ENCODE measurements at places on chromosomes 4 and X. TPM values are rescaled to one million over a fixed set of nuclear protein-coding genes. Genes with fewer than 3 reads are reported as not detected.
A peak's percentile ranks its signal among the peaks of the same experiment; 100 is the strongest.

Gene SYTL5
- not detected for total RNA-seq

Gene MAGEB17
- total RNA-seq: not detected

Gene NOA1
- total RNA-seq: 17.1 TPM

Gene UGT2B15
- total RNA-seq: not detected

Gene RAB33A
- total RNA-seq: 0.91 TPM

Gene TCEAL7
- 10.5 TPM for total RNA-seq

Gene TEX11
- not detected for total RNA-seq

Gene C1QTNF7
- not detected for total RNA-seq

Gene C4orf36
- total RNA-seq: not detected

Gene TMPRSS11D
- not detected for total RNA-seq

Gene PROM1
- 1.7 TPM for total RNA-seq

Gene COX7B2
- not detected for total RNA-seq

Gene FAM9A
- total RNA-seq: not detected

Gene SOX3
- not detected for total RNA-seq

GRCh38 chr4:16692046-16692445, 206.4 kb downstream of the LDB2 start:
- DNase-seq: no peak

DNA sequence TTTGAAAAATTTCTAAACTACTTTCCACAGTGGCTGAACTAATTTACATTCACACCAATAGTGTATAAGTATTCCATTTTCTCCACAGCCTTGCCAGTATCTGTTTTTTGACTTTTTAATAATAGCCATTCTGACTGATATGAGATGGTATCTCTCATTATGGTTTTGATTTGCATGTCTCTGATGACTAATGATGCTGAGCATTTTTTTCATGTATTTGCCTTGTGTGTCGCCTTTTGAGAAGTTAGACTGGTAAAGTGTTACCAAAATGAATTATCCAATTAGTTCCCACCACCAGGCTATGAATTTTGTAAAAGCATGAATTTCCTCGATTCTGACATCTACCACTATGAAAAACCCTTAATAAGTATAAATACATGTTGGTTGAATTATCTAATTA, 242.2 kb upstream of the GK2 start:
- DNase-seq: no peak

GRCh38 chrX:24054182-24055042, at the start of gene EIF2S3:
Gene EIF2S3 (plus strand): TSS chrX:24054956. CDS start chrX:24054969, 13 bp downstream.
- peak; percentile 95 for DNase-seq

- DNase-seq: no peak
These were observed 2.9 kb upstream of the SLC10A7 start for GRCh38 chr4:146524663-146525062.

- no peak for DNase-seq
These were observed 47.6 kb downstream of the POLA1 start for GRCh38 chrX:24741330-24741729.

- peak; percentile 70 for DNase-seq
These were observed 99.8 kb downstream of the KLHL8 start for GRCh38 chr4:87120411-87121162.

- DNase-seq: no peak
These were observed 47.2 kb upstream of the ETNPPL start for GRCh38 chr4:108810087-108810486.

DNA sequence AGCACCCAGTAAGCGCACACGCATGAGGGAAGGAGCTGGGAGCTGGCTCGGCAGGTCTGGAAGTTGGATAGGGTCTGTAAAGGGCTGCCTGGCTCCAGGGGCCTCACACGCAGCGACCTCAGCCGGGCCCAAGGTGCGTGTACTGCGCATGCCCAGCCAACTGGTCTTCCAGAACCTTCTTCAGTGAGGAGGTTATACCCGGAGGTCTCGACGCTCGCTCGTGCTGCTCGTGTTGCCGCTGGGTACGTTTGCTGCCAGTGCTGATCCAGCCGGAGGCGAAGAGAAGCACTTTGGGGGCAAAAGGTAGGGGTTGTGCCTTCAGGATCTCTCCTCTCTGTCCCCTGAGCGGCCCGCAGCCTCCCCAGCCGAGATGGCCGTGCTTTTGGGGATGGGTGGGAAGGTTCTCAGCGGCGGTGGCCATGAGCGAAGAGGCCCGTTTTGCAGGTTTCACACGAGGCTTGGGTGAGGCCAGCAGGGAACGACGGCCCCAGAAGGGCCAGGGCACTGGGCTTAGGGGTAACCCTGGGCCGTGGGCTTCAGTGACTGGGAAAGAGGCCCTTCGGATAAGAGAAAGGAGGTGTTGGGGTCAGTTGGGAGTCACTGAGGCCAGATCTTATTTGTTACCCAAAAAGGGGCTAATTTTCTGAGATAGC, 3.8 kb upstream of the CXCL9 start:
- no peak for DNase-seq

DNA sequence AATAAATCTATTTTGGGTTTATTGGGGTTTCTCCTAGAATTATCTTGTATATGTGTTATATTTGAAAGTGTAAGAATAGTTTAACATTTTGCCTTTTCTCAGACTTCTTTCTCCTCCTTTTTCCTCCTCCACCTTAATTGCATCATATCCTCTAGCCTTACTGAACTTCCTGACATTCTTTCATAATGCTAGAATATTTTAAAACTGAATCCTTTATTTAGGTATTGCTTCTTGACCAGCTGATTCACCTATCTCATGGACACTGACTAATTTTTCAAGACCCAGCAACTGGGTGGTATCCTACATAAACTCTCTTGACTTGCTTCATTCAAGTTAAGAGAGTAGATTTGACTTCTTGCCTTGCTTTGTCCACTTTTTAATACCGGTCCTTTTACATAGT, 1508.9 kb downstream of the STIM2 start:
- peak; percentile 5 for DNase-seq

- no peak for DNase-seq
These were observed 35.9 kb downstream of the GRID2 start for GRCh38 chr4:92339676-92340075.

- DNase-seq: no peak
These were observed 135.1 kb upstream of the MSX1 start for GRCh38 chr4:4724321-4724720.

GRCh38 chrX:106932492-106932923, 12.3 kb downstream of the CLDN2 start:
- DNase-seq: peak; percentile 13

DNA sequence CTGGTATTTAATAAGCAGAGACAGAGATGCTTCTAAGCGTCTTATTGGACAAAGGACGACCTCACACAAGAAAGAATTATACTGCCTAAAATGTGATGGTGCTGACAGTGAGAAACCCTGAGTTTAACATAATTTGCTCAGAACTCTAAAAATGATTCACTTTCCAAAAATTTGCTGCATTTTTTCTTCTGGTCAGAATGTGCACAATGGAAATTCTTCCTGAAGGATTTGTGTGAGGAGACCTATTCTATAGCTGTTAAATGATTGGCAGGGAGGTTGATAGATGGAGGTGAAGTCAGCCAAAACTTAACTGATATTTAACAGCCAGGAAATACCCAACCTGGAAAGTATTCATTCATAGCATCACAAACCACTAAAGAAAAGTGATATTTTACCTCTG, 1.7 kb downstream of the MAGEC3 start:
- DNase-seq: no peak

GRCh38 chr4:46856333-46856732, 52.7 kb downstream of the COX7B2 start:
- DNase-seq: no peak

DNA sequence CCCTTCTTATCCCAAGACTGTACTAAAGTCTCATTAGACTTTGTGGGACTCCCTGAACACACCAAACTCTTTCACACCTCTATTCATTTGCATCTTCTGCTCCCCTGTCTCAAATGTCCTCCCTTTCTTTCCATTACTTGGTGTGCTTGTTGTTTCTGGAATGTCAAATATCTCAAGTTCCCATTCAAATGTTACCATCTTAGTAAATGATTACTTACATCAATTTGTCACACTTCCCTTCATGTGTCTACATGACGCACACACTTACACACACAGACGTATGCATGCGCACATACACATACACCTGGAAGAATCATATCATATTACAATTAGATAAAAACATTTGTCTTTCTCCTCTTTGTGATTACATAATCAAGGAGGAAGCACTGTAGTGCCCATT, 210.8 kb upstream of the TEX13C start:
- DNase-seq: no peak

GRCh38 chr4:139963708-139964107, 190.3 kb downstream of the MAML3 start:
- no peak for DNase-seq

DNA sequence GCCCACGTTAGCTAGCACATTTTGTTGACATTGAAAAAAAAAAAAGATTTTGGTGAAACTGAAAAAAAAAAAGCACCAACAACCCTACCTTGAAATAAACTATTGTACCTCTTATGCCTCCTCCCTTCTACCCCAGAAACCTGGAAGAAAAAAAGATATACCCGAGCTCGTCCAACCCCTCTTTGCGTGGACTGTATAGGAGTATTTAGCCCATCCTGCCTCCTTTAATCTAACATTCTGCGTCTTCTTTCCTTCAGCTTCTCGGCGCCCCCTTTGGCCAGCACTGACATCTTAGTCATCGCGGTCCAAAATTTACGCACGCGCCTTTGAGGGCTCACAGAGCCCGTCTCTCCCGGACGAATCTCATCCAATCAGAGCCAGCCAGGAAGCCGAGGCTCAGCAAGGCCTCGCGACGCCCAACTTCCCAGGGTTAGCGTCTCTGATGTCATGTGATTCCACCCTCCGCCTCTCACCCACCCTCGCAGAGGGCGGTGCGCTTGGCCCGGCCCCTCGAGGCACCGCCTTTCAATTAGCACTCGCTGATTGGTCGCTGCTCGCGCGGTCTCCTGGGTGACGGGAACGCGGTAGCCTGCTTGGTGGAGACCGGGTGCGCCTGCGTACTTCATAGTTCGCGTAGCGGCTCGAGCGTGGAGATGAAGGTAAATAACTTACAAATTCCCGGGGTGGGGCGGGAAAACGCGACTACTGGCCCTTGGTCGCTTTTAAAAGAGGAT, at the start of gene WDR19:
Gene WDR19, plus strand, starts transcription at position 625 of the 734 bp plus-strand sequence. Its CDS starts 29 bp downstream, at position 654.
- peak; percentile 100 for DNase-seq

- DNase-seq: no peak
These were observed 139.2 kb downstream of the PCDH18 start for GRCh38 chr4:137393044-137393443.

DNA sequence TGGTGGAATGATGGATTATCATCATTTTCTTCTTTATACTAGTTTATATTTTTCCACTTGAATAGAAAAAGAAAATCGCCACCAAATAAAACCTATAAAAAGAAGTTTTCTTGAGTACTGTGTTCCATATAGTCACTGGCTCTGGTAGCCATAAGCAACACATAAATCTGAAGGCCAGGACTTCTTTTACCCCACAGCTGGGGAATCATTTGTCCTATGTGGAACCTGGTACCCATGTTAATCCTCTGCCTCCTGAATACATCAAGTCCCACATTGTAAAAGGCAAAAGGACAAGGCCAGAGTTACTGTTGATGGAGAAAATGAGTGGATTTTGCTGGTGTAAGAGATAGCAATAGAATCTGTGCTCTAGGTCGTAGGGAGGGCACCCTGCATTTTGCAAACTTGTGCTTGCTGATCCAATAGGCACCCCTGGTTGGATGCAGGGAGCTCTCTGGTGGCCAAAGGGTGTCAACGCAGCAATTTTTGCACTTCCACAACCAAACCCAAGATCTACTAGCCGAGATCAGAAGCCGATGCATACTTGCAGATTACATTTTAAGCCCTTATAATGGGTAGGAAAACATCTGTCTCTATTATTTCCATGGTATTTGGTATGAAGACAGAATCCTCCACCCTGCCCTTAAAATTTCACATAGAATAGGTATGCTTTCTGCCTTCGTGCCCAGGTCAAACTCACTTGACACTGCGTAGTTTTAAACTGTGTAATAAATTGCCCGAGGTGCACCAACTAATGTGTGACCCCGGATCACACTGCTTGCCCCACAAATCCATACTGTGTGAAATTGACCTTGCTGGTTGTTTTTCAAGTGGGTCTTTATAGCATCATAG, 146.2 kb upstream of the SCML1 start:
- peak; percentile 77 for DNase-seq

DNA sequence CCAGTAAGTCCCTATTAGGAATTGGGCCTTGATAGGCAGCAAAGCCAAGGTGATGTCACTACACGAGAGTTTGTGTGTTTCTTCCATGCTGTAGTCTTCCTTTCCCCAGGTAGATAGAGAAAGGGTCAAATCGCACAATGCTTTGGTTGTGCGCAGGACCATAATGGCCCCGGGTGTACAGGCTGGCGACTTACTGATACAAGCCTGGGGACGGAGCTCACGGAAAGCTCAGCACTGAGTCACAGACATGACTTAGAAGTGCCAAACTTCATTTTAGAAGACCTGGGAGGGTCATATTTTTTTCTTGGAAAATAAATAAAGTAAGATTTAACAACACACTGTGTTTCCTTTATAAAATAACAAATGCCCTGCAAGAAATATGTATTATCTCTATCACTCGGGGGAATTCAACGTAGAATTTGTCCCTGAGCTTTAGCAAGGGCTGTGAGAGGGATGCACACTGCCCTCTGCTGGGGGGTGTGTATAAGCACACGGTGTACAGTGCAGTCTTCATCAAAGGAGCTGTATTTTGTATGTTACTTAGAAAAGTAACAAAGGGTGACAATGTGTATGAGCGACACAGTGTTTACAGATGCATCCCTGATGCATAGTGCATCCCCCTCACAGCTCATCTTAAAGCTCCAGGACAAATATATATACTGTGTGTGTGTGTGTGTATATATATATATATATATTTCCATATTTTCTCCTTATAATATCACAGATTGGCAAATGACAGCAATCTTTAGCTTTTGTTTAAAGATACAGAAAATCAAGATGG, 254.5 kb upstream of the VEGFC start:
- peak; percentile 76 for DNase-seq

DNA sequence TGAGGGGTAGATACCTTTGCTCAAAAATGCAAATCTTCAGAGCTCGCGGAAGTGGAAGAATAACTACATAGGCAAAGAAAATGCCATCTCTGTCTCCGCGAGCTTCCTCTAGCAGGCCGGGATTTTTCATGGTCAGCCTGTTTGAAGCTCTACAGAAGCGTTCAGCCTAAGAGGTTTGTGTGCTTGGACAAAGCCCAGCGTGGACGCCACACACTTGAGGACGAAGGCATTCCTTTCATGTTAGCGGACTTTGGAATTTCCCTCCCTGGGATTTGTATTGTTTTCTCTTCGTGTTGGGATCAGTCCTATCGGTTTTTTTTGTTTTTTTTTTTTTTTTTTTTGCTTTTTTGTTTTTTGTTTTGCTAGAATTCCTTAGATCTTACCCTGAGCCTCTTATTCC, 53.7 kb downstream of the SMIM31 start:
- DNase-seq: no peak

- DNase-seq: no peak
These were observed 108.0 kb downstream of the LRBA start for GRCh38 chr4:150906987-150907633.

DNA sequence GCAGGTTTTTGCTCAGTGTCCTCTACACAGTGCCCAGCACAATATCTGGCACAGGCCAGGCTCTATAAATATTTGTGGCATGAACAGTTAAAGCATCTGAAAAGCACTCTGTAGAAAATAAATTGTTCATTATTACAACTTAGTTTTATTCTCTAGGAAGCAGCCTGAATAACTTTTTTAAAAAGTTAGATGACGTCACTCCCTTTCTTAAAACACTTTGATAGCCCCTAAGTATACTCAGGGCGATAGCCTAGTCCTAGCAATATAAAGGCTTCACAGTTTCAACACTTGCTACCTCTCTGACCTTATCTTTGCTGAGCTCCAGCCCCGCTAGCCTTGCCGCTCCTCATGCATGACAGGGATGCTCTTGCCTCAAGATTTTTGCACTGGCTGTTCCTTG, 80.6 kb downstream of the GPM6A start:
- DNase-seq: no peak
